Stimulated activated CD4-positive, alpha-beta T cell treated with anti-CD3 and anti-CD28 coated beads, Interleukin-1b, Interleukin-23, amount 100 ng/mL, for 1 hour (primary cell): ENCODE measurements at places on chromosomes 6 and 20.

DNA sequence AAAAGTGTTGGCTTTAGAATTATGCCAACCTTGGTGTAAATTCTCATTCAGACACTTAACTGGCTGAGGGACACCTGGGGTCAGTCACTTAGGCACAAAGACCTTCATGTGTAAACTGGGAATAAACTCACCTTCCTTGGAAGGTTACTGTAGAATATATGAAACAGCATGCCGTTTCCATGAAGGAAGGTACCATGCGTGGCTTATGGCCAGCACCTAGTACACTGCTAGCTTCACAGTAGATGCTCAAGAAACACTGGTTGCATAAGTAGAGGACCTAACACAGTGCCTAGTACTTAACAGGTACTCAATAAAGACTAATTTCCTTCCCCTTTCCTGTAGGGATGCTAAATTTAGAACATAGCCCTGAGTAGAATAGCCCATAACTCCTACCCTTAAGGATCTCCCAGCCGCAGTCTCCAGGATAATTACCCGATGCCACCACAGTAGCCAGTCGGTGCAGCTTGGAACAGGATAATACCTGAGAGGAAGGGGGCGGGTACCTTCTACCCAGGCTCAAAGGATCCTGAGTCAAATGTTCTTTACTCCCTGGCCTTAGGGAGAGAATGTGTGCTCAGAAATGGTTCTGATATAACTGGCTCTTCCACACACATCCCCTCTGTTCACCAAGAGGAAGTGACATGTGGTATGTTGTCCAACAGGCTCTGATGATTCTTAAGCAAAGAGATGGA, 3.6 kb downstream of the BCL2L1 start:
- DNase-seq: no peak

- DNase-seq: no peak
These were observed 244.9 kb downstream of the ZFAND3 start for GRCh38 chr6:38064431-38064830.

- DNase-seq: no peak
These were observed 150.7 kb upstream of the GMDS start for GRCh38 chr6:2396042-2396657.

DNA sequence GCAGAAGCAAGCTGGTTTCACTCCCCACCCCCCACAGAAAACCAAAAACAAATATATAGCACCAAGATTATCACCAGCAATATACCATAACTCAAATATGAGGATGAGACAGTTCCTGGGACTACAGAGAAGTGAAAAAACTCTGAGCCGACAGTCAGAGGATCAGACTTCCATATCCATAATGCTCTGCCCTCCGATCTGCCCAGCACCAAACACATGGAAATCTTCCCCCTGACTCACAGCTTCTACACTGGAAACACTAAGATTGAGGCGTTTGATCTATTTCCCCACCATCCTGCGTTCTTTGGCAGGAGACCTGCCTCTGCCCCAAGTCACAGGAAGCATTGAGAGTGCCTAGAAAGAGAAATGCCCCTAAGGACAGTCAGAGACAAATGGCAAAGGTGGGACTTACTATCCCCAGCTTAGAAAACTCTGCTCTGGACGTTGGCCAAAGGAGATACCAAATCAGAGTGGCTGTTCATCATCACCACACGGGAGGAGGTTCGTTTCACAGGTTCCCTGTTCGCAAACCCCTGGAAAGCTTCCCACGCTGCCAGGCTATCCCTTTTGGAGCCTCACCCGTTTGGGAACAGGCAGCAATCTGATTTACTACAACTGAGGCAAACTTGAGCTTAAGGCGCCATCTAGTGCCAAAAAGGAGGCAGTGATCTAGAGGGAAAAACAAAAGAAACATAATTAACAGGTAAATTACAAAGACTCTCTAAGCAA, 48.7 kb upstream of the SRSF6 start:
- no peak for DNase-seq

DNA sequence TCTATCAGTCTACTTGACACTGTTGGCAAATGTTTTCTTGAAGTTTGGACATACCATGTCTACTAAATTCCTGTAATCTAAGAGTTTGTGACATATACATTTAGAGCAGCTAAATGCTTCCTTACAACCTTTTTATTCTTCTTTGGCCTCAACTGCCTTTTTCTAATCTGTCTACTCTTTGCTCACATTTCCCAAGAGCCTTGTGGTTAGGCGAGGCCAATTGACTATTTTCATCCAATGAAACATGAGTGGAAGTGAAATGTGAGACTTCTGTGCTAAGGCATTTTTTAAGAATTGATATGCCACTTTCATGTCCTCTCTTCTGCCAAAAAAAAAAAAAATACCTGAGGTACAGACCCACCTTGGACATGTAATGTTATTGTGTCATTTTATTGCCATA, 158.2 kb upstream of the MCHR2 start:
- DNase-seq: no peak

GRCh38 chr6:73064266-73064665, 161.0 kb downstream of the KHDC1L start:
- DNase-seq: no peak

GRCh38 chr20:36310215-36310981, 4.3 kb downstream of the DLGAP4 start:
- no peak for DNase-seq

- DNase-seq: no peak
These were observed 81.0 kb upstream of the FAM8A1 start for GRCh38 chr6:17519120-17519519.

DNA sequence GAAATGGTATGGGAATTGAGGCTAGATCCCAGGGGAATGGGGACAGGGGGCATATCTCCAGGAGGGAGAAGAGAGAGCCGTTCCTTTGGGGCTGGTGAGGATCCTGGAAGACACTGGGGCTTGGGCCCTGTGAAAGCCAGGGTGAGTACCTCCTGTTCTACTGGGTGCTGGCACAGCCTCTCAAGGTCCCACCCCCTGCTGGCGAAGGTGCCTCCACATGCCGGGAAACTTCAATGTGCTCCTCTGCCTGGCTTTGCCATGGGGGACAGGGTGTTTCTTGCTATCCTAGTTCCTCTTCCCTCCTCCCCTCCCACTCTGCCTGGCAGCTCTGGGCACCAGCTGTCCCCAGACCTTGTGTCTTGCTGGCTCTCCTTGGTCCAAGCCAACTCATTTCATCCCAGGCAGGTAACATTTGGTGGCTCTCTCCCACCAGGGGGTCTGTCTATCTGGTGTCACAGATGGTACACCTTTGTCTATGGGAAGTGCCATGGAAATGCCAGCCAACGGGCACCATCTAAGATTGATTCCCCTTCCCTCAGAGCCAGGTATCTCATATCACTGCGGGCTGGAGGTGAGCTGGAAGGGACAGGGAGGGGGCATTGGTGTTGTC, 56.8 kb downstream of the MDGA1 start:
- no peak for DNase-seq

GRCh38 chr6:45074439-45074838, 253.7 kb upstream of the RUNX2 start:
- no peak for DNase-seq

GRCh38 chr6:28646650-28647049, 121.0 kb downstream of the GPX5 start:
- no peak for DNase-seq

DNA sequence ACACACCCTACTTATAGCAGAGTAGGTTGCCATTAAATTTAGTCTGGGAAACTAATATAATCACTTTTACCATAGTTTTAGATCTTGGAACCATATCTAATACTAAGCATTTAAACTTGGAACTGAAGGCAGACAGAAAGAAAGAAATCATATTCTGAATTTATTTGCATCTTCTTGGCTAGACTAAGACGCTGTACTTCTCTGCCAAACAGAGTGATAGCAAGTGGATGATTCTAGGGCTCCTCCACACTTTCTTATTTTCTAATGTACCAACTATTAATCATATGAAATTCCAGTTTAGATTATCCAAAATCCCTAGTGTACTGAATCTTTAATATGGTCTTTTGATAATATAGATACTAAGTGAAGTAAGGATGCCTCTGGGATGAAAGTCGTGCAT, 277.0 kb downstream of the CENPW start:
- no peak for DNase-seq

- no peak for DNase-seq
These were observed 9.1 kb upstream of the ADA start for GRCh38 chr20:44660581-44660980.

DNA sequence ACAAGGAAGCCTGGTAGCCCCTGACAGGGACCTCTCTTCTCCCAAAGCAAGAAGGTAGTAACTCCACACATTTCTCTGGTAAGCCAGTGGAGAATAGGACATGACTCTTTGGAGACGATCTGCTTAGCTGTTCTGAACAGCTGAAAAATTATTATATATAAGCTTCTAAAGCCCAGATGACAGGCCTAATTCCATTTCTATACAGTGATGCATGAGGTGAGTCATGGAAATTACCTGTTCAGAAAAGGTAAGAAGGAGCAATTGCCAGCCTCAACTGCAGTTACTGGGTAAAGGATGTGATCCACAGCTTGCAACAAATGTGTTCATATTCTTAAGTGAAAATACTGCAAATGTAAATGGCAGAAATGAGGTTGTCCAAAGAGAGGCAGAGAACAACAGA, 54.0 kb downstream of the PREP start:
- DNase-seq: no peak

DNA sequence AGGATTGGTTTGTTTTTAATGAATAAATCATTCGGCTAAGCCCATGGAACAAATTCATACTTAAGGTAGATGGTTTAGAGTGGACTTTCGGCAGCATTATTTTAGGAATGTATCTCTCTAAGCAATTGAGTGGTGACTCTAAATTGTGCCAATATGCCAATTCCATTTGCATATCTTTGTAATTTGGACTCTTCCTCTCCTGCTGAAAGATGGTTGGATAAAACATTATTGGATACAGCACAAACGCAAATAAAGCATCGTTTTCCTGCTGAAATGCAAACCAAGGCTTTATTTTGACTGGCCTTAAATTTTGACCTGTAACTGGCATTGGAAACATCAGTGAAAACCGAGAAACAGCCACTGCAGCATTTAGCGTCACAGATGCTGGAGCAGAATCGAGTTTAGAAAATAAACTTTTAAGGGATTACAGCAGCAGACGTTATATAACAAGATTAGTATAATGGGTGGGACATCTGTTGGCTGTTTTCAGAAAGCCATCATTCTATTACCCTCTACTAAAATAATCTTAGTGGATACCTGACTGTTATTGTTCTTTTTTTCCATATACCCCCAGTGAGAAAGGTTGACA, 726.0 kb downstream of the KIF16B start:
- DNase-seq: no peak

- DNase-seq: no peak
These were observed 200.9 kb downstream of the MYLK4 start for GRCh38 chr6:2549834-2550233.

- no peak for DNase-seq
These were observed 99.8 kb downstream of the TAF4 start for GRCh38 chr20:61965606-61966491.

- no peak for DNase-seq
These were observed 80.6 kb upstream of the PREP start for GRCh38 chr6:105483492-105483891.

DNA sequence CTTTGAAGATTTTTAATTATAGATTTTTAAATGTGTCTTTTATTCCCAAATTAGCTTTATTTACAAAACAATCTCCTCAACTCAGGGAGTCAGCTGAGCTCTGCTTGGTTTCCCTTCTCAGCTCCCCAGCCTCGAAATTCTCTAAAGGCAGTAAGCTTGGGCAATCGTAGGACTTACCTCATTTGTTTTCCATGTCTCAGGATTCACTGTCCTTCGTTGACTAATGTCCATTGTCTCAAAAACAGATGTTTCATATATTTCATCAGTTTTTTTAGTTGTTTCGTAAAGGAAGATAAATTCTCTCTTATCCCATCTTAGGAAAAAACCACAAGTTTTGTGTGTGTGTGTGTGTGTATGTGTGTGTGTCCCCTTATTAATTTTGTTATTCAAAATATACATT, 102.2 kb upstream of the ADGRF1 start:
- no peak for DNase-seq

GRCh38 chr20:9103955-9104354, 35.1 kb downstream of the PLCB4 start:
- DNase-seq: no peak

DNA sequence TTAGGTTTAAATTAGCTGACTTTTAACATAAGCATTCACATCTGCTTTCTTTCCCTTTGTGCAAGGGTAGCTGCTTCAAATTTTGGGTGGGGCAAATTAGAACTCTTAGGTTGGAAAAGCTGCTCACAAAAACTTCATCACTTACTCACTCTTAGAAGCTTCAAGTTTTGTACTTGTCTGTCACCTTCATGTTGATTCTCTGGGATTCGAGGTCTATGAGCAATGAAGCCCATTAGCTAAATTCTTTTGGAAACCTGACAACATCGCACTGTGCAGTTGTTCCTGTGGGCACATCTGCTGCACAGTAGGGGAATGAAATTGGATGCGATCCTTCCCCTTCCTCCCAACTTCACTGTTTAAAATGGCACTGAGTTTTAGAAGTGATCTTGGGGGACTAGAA, 156.1 kb downstream of the UBE3D start:
- DNase-seq: no peak

DNA sequence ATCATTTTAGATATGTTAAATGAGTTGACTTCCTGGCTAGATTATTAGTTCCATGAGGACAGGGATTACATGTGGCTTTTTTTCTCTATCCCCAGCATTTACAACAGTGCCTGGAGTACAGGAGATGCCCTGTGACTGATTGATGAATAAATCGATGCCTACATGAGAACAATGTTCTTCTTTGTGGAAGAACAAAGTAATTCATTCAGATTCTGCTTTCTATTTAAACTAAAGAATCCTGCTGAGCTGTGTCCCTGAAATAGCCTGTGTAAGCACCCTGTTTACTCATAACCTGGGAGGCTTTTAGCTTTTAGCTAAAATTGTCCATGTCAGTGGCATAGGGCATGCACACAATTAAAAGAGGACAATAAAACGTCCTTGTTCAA, 125.1 kb upstream of the BTBD3 start:
- no peak for DNase-seq

DNA sequence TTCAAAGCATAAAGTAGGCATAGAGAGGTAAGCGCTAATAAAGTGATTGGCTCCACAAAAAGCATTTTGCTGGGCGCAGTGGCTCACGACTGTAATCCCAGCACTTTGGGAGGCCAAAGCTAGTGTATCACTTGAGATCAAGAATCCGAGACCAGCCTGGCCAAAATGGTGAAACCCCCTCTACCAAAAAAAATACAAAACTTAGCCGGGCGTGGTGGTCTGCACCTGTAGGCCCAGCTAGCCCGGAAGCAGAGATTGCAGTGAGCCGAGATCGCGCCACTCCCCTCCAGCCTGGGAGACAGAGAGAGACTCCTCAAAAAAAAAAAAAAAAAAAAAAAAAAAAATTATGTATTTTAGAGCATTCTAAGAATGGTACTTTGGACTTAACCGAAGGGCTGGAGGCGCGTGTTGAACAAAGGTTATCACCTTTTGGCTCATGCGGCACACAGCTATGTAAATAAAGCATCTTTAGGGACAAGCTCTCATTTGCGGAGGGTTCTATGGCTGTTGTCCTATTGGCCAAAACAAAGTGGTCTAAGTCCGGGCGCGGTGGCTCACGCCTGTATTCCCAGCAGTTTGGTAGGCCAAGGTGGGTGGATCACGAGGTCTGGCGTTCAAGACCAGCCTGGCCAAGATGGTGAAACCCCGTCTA, 17.4 kb downstream of the HFE start:
- no peak for DNase-seq
